Activated naive CD4-positive, alpha-beta T cell treated with anti-CD3 and anti-CD28 coated beads, Interleukin-2, amount 10 ng/mL, durations not matched to agents 7 days and 5 days (primary cell): ENCODE measurements at places on chromosomes 3 and 15.

DNA sequence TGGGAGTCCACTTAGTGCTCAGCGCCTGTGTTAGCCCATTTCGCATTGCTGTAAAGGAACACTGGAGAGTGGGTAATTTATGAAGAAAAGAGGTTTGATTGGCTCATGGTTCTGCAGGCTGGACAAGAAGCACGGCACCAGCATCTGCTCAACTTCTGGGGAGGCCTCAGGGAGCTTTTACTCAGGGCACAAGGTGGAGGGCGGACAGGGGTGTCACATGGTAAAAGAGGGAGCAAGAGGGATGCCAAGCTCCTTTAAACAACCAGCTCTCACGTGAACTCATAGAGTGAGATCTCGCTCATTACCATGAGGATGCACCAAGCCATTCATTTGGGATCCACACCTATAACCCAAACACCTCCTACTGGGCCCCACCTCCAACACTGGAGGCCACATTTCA, 181.4 kb upstream of the TLE3 start:
- no peak for DNase-seq

DNA sequence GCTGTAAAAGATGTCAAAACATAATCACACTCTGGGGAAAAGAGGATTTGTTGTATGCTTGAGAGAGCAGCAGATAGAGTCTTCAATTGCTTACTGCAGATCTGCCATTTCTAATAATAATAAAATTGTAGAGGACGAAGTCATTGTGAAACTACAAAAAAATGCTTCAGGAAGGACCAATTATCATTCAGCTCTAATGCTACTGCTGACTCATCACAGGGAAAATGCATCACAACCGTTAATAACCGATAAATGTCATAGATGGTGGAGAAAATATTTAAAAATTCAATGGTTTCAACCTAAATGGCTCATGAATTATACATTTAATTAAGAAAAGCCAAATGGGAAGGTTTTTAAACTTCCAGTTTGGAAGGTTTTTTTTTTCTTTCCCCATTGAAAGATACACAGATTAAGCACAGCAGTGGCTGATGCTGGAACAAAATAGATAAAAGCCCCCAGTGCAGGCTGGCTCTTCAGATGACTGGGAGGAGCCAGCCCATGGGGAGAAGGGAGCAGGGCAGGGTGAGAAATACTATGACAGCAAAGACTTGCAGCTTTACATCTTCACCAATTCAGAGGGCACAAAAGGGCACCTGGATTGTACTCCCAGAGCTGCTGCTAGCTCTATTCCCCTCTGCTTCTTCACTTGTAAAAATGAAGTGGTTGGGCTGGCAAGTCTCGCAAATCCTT, 196.1 kb downstream of the CNTN6 start:
- DNase-seq = no peak

- DNase-seq = no peak
These were observed 303.2 kb downstream of the TIGIT start for GRCh38 chr3:114597012-114597411.

- DNase-seq = no peak
These were observed 37.8 kb downstream of the CFAP100 start for GRCh38 chr3:126432361-126433104.

GRCh38 chr3:46466273-46466672, 1.6 kb upstream of the LTF start:
- DNase-seq = no peak

GRCh38 chr3:66428733-66429132, 72.1 kb downstream of the LRIG1 start:
- DNase-seq = no peak

GRCh38 chr3:16182612-16183011, 8.1 kb downstream of the GALNT15 start:
- no peak for DNase-seq

DNA sequence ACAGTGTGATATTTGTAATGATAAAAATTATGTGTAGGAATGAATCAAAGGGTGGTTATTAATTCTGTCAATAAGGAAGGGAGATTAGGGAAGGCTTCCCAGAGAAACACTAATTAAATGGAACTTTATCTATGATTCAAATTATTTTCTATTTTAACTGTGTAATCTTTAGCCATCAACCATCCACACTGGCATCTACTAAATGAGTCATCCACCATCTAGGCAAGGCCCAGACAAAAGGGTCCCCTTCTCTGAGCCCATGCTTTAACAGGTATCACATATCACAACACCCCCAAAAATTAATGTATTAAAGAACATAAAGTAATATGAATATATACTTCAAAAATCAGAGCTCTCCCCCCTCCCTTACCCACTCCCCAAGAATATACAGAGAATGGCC, 19.9 kb upstream of the TPM1 start:
- DNase-seq = no peak

DNA sequence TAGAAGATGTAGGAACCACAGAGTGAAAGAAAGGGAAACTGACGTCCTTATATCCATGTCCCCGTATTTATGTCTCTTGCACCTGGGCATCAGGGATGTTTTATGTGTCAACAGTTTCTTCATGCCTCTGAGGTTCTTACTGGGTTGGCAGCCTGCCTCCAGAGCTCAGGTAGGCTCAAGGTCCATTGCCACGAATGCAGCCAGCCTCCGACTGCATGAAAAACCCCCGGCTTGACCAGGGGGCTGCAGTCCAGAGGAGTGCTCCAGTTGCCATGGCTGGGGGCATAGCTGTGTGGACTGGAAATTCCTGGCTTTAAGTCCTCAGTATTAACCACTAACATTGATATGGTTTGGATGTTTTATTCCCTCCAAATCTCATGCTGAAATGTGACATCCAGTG, 2.8 kb upstream of the CSPG5 start:
- no peak for DNase-seq

DNA sequence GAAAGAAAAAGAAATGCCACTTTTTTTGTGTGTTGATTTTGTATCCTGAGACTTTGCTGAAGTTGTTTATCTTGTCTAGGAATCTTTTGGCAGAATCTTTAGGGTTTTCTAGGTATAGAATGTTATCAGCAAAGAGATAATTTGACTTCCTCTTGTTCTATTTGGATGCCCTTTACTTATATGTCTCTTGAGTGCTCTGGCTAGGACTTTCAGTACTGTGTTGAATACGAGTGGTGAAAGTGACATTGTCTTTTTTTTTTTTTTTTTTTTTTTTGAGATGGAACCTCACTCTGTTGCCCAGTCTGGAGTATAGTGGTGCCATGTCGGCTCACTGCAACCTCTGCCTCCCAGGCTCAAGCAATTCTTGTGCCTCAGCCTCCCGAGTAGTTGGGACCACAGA, 64.7 kb upstream of the NPHP3 start:
- no peak for DNase-seq

- no peak for DNase-seq
These were observed 19.5 kb downstream of the PRKCD start for GRCh38 chr3:53180305-53181023.

DNA sequence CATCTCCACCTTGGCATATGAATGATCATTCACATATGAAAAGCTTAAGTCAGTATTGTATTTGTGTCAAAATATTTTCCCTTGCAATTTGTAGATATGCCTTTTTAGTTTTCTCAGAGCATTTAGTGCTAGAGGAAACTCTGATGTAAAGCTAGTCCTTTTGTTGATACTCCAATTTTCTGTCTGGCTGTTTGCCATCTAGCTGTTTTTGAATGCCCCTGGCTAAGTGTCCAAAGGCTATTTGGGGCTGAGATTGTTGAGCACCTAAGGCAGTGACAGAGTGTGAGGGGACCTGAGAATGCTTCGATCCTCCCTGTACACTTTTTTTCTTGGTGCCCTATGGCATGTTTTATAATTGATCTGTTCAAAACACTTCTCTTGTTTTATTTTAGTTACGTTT, 3.1 kb downstream of the SLC51B start:
- DNase-seq = no peak

- no peak for DNase-seq
These were observed 498.5 kb upstream of the GBE1 start for GRCh38 chr3:82259994-82260393.

DNA sequence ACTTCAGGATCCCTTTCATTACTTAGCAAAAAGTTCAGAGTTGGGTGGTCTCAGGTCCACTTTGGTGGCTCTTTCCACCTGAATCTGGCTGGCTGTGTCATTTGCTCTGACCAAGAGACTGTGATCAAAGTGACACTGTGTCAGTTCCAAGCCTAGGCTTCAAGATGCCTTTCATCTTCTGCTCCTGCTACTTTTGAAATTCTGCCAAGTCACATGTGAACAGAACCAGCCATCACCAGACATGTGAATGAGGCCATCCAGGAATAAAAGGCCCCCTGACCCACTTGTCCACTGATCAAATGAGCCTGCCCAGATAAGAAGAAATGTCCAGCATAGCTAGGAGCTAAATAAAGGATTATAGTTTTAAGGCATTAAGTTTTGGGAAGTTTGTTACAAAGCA, 132.2 kb downstream of the OSBPL10 start:
- no peak for DNase-seq

DNA sequence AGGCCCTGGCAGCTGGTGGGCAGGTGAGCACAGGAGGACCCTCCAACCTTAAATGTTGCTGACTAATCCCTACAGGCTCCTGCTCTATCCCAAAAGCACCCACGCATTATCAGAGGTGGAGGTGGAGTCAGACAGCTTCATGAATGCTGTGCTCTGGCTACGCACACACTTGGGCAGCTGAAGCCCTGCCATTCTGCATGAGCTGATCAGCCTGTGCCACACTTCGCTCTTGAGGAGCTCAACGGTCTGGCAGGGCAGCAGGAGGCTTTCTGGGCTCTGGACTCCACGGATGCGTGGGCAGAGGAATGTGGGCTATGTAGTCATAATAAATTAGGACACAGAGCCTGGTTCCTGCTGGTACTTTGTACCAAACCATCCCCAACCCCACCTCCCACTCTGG, 6.1 kb downstream of the MST1 start:
- DNase-seq = no peak

DNA sequence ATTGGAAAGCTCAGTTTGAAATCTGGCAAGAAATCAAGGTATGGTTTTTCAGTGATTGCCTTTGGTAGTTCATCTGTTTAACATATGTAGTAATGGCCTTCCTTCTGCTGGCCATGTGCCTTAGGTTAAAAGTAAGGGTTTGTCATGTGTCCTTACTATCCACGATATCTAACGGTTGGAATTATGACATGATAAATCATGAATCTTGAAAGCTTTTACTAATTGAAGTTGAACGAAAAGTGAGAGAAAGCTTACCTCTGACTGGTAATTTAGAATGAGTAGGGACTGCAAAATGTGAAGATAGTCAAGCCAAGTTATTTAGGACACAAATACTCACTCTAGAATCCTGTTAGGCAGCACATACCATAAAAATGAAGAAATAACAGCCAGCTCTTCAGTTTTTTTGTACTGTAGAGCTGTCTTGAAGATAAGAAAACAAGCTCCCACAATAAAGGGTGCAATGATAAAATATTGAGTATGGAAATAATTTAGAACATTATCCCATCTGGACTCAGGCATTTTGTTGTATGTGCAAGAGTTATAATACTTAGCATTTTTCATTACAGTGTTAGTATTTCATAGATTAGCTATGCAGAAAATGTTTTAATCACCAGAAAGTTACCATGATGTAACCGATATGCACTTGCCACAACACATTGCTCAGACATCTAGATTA, 303.4 kb downstream of the ZNF385D start:
- DNase-seq = no peak

- no peak for DNase-seq
These were observed 28.9 kb downstream of the NXPE3 start for GRCh38 chr3:101807888-101808287.

DNA sequence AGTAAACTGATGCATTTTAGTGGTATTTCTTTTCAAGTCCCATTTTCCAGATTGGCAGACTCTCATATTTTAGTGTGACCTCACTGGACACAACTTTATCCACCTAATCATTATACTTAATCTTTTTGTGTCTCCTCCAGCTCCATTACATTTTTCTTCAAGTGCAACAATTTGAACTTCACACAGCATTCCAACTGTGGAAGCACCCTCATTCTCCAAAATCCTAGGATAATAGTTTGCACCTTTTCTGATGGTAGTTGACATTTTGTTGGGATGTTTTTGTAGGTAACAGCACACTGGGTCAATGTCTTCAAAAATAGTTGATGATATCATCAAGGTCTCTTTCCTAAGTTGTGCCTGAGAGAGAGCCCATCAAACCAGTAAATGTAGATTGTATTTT, 123.1 kb downstream of the RYR3 start:
- DNase-seq = no peak

GRCh38 chr3:46318207-46318927, 35.5 kb upstream of the CCR2 start:
- DNase-seq = no peak

DNA sequence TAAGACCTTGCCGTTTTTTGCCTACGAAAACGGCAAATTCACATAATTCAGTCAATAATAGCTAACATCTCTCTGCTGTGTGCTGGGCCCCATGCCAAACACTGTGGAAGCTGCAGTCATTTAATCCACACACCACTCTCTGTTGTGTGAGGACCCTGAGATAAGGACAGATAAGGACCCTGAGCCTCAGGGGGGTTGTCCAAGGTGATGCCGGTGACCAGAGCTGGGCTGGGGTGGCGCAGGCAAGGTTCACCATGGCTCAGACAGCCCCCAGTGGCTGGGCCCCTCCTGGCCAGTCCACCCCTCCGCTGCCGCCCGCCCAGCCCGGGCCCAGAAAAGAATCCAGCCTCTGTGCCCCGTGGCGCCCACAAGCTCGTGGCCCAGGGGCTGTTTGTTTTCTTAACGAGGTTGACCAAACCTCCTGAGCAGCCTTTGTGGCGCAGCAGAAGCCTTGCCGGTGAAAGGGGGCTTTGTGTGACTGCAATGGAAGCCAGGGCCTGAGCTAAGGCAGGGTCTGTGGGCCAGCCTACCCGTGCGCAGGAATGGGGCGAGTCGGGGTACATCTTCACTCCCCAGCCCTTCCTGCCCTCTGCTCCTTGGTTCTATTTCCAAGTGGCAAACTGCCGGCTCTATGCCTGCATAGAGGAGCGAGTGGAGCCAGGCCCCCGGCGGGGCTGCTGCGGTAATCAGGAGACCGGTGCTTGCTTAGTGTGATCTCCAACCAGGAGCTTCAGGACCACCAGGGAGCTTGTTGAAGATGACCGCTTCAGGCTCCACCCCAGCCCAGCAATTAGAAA, 4.4 kb upstream of the SNX22 start:
- DNase-seq = no peak

DNA sequence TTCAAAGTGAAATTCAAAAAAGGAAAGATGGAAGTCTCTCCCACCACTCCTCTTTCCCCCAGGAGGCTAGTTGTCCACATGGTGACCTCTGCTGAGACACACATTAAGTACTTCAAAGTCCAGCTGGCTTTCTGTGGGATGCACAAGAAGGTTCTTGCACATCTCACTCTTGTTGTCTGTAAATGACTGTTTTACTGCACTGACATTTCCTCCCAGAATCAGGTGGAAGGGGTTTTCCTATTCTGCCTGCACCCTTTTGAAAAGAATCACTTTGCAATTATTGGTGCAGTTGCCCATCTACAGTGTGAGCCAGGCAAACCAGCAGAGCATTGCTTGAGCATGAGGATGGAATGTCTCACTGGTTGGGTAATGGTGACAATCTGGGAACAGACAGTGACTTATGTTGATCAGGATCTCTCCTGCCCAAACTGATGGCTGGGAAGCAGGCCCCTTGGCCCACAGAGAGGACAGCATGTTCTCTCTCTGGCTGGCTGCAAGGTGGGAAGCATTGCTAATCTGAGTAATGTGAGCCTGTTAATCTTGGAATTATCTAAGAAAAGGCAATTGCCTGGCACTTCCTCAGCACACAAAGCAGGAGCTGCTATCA, 347.7 kb upstream of the SATB1 start:
- no peak for DNase-seq
